ENCODE measurements at places on chromosomes 11 and 22.

DNA sequence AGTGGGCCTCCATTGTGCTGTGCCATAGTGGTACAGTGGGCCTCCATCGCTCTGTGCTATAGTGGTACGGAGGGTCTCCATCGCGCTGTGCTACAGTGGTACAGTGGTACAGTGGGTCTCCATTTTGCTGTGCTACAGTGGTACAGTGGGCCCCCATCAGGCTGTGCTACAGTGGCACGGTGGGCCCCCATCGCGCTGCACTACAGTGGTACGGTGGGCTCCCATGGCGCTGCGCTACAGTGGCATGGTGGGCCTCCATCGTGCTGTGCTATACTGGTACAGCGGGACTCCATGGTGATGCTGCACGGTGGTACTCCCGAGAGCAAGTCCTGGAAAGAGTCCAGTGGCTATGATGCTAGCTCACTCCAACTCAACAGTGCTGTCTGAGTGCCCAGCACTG lies 51.8 kb downstream of the SCUBE1 start:
- DNase-seq = no peak

DNA sequence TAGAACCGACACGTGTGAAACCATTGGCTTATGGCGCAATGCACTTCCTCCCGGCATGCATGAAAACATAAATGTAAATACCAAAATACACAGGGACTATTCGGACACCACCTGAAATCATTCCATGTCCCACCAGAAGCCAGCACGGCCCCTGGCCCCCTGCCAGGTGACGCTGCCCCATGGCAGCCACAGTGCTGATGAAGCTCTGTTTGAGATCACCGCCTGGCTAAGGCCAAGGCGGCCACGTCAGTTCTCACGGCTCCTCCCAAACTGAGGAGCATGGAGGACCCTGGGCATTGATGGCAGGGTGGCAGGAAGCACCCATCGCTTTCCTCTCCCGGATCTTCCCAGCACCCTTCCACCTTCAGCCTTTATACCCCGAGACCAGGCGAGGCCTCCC lies 89.5 kb downstream of the CDKN1C start:
- DNase-seq = no peak

DNA sequence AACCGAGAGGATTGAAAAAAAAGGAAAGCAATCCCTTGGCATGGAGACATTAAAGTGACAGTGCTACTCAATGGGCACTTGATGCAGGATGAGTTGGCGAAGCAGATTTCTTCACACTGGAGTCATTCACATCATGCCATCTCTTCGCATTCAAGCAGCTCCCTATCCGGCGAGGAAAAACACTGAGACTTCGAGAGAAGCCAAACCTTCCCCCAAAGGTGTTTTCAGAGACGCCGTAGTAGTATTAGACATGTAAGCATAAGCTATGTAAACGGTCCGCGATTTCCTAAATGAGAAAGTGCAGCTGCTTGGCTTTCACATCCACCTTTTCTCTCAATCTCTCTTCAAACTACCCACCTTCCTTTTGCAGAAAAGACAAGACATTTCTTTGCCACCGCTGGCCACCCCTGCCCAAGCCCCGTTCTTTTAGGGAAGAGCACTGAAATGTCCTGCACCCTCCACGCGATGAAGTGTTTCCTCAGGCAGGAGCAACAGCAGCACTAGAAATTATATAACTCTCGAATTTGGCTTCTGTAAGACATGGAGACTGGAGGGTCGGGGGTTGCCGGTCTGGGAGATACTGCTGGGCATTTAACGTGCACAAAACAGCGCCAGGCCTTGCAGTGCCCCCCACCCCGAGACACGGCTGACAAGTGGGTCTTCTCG lies at the start of gene DLG2:
DLG2 (minus strand) TSS at position 13 of the 666 bp plus-strand sequence.
- no peak for DNase-seq

DNA sequence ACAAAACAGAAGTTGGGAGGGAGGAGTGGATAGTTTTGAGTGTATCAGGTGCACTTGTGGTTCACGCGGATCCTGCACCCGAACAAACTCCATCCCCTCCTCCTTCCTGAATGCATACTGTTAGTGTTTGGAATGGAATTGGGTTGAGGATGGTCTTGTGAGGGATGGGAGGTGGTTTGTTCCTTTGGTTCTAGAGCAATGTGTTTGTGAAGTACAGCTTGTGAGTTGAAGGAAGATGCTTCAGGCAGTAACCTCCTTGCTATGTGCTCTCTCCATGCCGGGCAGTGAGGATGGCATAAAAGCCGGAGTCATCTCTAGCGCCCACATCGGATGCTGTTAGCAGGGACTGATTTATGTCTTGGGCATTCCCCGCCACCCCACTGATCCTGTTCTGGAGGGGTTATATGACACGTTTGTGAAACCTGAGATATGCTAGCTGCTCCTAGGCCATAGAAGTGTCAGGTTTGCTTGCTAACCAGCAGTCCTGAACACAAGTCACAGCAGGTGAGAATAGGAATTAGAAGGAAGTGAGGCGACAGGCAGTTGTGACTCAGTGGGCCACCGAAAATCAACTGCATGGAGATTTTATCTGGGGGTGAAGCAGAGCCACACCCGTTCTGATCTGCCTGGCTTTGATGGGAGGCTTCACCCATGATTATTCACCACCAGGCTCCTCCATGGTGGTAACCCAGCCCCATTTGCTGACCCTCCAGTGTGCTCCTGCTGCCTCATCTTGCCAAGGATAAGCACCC lies 2.2 kb downstream of the BCR start:
- no peak for DNase-seq

- DNase-seq = no peak
Measured at GRCh38 chr11:74004759-74005615, 3.9 kb downstream of the UCP3 start.

DNA sequence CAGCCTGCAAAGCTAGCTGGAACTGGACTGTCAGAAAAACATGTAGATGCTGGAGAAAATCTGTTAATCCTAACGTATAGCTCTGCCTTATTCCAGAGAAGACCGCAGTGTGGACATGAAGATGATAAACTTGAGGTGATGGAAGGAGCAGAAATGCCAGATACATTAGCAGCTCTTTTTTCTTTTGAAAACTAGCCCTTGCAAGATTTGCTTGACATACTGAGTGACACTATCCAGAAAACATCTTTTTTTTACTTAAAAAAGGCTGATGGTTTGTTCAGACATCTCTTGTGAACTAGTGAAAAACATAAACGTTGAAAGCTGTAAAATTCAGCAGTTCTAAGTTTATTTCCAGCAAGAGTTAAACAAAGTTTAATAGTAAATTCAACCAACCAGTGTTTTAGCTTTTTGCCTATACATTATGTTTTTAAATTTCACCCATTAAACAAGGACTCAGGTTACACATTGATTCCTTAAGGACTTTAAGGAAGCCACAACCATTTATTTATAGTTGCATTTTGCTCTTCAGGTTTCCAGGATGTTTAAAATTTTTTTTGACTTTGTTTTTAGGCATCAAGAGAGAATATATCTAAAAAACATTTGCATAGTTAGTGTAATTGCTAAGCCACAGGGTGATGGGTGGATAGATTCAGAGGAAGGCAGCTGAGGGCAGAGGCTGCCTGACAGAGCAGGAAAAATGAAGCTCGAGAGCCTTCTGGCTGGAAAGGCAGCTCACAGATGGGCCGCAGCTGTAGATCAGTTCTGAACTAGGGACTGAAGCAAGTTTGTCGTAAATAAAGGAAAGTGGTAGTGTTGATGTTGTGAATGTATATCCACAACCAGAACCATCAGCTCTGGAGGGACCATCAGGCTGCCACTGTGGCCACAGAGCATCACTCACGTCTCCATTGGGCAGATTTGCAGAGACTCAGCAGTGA lies 9.5 kb downstream of the SNAP29 start:
- DNase-seq = no peak

- no peak for DNase-seq
Measured at GRCh38 chr11:114124601-114125144, 65.2 kb downstream of the ZBTB16 start.

DNA sequence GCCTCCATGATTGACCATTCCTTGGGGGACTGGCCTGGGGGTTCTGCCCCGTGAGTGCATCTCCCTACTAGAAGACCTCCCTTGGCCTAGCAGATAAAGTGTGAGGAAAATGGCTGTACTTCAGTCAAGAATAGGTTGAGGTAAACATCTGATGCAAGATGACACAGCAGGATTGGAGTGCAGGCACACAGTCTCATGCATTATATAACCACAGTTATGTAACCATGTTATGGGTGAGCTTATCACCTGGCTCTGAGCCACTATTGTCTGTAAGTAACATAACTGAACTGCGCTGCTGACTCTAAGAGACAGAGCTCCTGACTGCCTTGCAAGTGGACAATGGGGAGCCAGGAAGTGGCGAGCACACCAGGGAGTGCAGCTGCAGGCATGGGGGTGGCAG lies 378.7 kb upstream of the ANO5 start:
- DNase-seq = no peak

DNA sequence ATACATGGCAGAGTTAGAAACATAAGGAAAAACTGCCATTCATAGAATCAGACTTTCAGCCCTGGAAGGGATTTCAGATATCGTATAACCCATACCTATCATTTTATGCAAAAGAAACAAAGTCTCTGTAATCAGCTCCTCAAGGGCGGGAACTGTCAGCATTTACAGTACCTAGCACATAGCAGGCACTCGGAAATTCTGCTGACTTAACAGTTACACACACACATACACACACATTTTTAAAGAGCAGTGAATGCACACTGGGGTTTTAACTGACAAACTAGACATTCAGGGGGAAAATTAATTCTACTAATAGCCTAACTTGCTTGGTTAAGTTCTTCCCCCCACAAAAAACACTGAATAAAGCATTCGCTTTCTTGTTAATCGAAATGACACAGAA lies 8.7 kb downstream of the GNG3 start:
- DNase-seq = no peak

- DNase-seq = no peak
Measured at GRCh38 chr11:130666781-130667251, 218.4 kb downstream of the ADAMTS15 start.

- no peak for DNase-seq
Measured at GRCh38 chr11:133937468-133937867, 19.3 kb downstream of the IGSF9B start.

- DNase-seq = no peak
Measured at GRCh38 chr22:43624144-43624998, 187.7 kb downstream of the EFCAB6 start.

- no peak for DNase-seq
Measured at GRCh38 chr11:86930957-86931547, 24.1 kb downstream of the FZD4 start.

- no peak for DNase-seq
Measured at GRCh38 chr11:86625981-86626380, 46.4 kb downstream of the ME3 start.

- DNase-seq = no peak
Measured at GRCh38 chr11:19389787-19390303, 149.1 kb upstream of the E2F8 start.

- no peak for DNase-seq
Measured at GRCh38 chr11:67271541-67272284, 5.4 kb downstream of the GRK2 start.

GRCh38 chr11:19646308-19646707 lies 66.3 kb upstream of the NAV2 start:
- DNase-seq = no peak

DNA sequence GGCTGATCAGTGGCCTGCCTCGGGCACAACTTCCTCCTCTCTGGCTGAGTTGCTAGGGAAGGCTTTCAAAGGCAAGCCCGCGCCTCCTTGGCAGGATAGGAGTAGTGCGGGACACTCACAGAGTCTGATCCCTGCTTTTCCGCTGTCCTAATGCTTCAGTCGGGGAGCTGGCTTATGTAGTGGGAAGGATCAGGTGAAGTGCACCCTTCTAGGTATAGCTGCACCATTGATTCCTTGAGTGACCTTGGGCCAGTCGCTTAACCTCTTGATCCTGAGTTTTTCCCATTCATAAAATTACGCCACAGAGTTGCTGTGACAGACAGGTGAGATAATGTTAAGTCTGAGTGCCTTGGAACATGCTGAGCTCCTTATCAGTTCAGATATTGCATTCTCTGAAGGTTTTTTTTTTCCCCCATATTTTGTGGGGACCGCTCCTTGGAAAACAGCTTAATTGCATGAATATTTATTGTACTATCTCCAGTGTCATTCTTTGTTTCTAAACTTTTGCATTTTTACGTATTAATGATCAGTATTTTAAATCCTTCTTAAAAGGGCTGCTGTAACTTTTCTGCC lies 961 bp downstream of the IPO7 start:
- DNase-seq = no peak

DNA sequence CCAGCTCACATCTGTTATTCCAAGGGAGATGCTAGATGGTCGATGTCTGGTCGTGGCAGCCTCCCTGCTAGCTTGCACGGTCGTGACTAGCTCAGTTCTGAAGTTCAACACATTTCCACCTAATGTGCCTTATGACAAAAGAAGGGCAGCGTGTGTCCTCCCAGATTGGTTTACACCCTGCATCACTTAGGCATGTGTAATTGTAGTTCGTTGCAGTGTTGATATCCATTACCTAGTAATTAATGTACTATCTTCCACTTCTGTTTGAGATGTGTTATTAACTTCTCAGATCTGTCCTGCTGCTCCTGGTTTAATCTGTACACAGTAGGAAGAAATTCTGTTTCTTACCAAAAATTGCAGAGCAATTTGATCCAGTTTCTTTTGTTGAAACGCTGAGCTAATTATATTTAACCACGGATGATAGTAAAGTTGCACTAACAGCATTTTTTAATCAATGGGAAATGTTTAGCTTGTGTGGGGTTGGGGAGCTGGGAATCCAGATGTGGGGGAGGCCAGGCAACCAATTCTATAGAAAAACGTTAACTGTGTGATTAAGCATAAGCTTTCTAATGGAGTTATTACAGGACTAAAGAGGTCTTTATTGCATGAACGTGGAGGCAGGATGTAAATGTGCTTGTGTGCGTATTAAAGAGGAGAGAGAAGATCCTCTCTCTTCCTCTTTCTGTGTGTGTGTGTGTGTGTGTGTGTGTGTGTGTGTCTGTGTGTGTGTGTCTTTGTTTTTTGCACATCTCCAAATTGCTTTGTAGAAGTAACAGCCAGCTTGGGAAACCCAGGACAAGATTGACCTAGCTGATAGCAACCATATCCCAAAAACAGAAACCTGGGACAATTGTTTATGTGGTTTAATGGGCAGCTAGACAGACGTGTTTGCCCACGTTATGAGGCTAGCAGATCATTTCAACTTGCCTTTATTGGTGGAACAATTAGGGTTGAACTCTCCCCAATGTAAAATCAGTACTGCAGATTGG lies 145.7 kb upstream of the TTC12 start:
- DNase-seq = no peak

- no peak for DNase-seq
Measured at GRCh38 chr11:76786441-76787014, 3.4 kb downstream of the TSKU start.

GRCh38 chr11:2071748-2072385 lies 67.3 kb downstream of the IGF2 start:
- no peak for DNase-seq

- DNase-seq = no peak
Measured at GRCh38 chr11:61735391-61735790, 17.0 kb upstream of the MYRF start.

DNA sequence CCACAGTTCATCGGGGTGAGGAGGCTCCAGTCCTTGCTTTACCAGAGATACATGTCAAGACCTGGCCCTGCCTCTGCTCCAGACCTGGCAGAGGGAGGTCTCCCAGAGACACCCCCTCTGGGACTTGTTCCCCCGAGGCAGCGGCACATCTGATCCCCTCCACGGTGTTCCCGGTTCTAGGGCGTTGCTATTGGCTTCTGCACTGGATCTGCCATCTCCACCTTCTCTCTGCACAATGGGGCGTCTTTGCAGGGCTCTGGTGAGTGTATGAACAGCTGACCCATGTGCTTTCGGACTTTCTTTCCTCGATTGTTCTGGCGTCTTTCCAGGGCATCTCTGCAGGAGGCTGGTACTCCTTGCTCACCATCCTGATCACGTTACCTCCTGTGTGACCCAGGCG lies 930.4 kb downstream of the TBC1D22A start:
- no peak for DNase-seq

- DNase-seq = no peak
Measured at GRCh38 chr11:1456596-1457325, 29.8 kb downstream of the MOB2 start.
